ENCODE measurements at places on chromosomes 3 and 15.

GRCh38 chr3:122902326-122902725, 107.5 kb downstream of the SLC49A4 start:
- no peak for DNase-seq

GRCh38 chr3:88485001-88485400, 335.2 kb downstream of the C3orf38 start:
- DNase-seq, result no peak

GRCh38 chr3:187709155-187709554, 6.8 kb upstream of the RTP2 start:
- no peak for DNase-seq

GRCh38 chr3:71062952-71063772, 520.4 kb downstream of the FOXP1 start:
- peak; percentile 33 for DNase-seq

GRCh38 chr3:108191394-108191793, 30.8 kb downstream of the IFT57 start:
- no peak for DNase-seq

GRCh38 chr15:90451053-90451850, 63.2 kb downstream of the IQGAP1 start:
- DNase-seq, result no peak

GRCh38 chr3:195095035-195095703, 175.8 kb downstream of the XXYLT1 start:
- DNase-seq, result no peak

Measured in stimulated activated CD4-positive, alpha-beta T cell treated with anti-CD3 and anti-CD28 coated beads, Interleukin-15, amount 100 ng/mL, for 24 hours (primary cell).